ENCODE measurements at places on chromosomes 5 and 9.

DNA sequence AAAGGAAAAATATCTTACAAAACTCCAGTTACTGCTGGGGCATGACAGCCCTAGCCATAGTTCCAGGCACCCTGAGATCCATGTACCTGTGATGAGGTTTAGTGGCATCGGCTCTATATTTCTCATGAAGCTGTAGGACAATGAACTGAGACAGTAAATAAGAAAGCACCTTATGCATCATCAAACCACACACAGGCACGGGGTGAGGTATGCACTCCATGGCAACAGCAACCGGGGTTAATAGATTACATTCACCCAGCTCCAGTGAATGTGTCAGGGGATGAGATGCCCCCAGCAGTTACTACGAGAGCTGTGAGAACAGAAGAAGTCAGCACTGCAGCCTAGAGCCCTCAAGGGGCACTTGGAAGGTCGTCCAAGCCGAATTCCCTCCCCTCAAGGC lies 162.0 kb upstream of the S1PR3 start:
- DNase-seq = no peak

- DNase-seq = no peak
Measured at GRCh38 chr5:42270771-42271170, 152.5 kb upstream of the GHR start.

DNA sequence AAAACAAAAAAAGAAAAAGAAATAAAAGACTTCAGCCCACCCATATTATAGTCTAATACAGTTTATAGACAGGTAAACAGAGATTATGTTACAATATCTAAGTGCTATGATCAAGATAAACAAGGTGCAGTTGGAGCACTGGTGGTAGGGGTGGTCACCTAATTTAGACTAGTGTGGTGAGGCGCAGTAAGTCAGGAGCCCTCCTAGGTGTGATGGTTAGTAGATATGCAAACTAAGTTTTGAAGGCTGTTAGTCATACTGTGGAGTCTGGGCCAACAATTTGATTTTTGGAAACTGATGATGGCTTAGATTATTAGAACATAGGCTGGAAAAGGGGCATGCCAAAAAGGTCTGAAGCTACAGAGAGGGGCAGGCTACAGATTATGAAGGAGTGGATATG lies 14.7 kb downstream of the NIPBL start:
- no peak for DNase-seq

DNA sequence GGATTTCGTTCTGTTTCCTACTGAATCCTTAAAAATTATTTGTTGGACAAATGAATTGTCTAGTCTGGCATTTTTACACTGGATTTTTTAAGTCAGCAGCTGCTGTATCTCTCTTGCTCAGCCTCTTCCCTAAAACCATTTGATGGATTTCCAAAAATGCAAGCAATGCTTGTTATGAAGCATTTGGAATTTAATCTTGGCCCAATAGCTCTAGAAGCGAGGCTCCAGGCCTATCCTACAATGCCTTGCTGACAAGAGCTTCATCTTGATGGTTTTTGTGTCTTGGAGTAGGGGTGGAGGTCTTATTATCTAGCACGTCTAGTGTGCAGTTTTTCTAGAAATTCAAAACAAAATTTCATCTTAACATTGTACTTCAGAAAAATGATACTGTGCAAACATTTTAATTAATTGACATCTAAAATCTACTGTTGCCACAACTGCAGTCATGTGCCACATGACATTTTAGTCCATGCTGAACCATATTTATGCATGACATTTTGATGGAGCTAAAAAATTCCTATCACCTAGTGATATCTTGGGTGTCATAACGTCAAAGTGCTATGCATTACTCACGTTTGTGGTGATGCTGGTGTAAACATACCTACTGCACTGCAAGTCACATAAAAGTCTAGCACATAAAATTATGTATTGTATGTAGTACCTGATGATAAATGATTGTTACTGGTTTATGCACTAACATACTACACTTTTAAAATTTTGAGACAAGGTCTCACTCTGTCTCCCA lies 5.9 kb upstream of the RAD23B start:
- DNase-seq = no peak

DNA sequence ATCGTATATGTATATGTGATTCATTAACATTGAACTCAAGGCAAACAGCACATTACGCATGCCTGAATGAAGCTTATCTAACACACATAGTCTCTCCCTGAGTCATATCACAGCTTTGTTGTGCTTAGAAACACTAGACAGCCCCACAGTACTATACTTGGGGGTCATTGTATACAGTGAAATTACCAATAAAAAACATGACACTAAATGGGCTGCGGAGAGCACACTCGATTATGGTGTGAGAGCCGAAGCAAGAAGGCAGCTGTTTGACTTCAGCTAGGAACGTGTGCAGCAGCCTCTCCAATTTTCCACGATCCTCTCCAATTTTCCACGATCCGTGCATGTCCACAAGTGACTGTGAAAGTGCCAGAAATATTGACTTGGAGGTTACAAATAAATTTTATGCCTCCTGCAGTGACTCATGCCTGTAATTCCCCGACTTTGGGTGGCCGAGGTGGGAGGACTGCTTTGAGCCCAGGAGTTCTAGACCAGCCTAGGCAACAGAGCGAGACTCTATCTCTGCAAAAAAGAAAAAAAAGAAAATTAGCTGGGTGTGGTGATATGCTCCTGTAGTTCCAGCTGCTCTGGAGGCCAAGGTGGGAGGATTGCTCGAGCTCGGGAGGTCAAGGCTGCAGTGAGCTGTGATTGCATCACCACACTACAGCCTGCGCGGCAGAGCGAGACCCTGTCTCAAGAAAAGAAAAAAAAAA lies 102.4 kb downstream of the DAPK1 start:
- DNase-seq = no peak

GRCh38 chr9:36110434-36110833 lies 26.1 kb upstream of the GLIPR2 start:
- DNase-seq = no peak

- DNase-seq = no peak
Measured at GRCh38 chr9:131986576-131986975, 93.1 kb downstream of the MED27 start.

DNA sequence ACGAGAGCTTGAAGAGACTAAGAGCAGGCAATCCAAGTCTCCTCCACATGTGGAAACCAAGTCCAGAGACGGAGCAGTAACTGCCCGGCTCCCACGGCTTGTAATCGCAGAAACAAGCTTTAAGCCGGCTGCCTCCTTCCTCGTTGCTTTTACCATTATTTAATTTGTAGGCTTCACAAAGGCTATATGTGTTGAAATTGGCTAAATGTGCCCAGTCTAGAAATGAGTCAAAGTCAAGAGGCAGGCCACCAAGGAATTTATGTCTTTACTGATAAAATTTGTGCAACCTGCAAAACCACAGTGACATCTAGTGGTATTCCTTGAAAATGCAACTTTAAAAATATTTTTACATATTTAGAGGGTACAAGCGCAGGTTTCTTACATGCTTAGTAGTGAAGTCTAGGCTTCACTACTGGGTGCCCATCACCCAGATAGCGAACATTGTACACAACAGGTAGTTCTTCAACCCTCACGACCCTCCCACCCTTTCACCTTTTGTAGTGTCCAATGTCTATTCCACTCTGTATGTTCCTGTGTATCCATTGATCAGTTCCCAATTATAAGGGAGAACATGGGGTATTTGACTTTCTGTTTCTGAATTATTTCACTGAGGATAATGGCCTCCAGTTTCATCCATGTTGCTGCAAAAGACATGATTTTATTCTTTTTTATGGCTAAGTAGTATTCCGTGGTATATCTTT lies 33.5 kb upstream of the EBF1 start:
- DNase-seq = no peak

DNA sequence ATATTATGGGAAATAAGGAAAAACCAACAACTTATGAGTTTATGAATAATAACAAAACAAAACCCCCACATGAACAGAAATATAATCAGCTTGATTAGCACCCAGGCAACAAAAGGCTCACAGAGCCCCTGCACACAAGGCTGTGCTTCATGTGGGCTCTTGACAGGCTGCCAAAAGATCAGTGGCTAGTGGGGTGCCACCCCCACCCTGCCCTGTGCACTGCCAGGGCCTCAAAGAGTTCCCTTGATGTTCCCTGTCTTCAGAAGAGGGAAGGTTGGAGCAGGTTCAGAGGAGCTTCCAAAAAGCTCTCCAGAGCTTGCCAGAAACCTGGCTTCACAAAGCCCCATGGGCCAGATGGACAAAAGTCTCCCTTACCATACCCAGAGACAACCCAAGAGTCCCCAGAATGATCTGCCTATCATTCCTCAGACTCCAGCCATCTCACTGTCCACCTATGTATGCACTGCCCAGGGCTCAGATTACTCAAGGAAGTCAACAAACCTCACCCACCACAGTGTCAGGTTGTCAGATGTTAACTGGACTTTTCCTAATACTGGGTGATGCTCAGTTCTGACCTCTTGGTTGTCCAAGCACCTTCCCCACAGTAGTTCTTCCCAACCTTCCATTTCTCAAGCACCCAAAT lies 87.5 kb downstream of the SIL1 start:
- DNase-seq = no peak

DNA sequence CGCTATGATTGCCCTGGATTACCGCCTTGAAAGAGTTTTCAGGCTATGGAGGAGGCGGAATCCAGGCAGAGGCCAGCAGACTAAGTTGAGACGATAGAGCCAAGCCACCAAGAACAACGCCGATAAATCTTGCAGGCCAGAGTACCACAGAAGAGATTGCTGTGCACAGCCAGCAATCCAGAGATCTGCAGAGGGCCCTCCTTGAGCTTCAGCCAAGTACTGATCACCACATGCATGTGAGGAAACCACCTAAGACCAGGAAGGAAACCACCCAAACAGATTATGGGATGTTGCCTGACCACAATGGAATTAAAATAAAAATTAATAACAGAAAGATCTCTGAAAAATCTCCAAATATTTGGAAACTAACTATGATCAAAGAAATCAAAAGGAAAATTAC lies 74.9 kb downstream of the GCNT4 start:
- DNase-seq = no peak
